ENCODE measurements at places on chromosomes 1 and 21.
A peak's percentile ranks its signal among the peaks of the same experiment; 100 is the strongest.

DNA sequence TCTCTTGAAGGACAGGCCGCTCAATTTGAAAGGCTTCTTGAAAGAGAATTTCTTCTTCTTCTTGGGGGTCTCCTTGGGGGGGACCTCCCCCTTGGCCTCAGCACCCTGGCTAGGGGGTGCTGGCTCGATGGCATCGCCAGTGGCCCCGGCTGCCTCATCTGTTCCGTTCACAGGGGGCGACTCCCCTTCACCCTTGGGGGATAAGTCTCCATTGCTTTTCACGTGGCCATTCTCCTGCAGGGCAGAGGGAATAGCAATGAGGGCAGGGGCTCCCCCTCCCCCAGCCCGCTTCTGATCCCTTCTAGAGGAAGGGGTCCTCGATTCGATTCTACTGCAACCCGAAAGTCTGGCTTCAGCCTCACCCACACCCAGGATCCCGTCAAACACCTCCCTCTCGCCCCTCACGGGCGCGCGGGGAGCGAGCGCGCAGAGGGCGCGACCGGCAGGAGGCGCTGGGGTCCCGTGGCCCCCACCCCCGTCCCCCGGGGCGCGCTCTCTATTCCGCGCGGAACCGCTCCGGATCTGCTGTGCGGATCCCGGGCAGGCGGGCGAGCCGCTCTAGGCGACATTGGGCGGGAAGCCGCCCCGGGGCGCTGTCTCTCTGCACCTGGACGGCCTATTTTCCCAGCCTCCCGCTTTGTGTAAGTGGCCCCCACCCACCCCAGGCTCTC is 1.0 kb downstream of the MARCKSL1 start:
- DNase-seq: peak; percentile 75

- DNase-seq: peak; percentile 88
Observed at GRCh38 chr1:220776720-220777326, 9.9 kb upstream of the MTARC1 start.

- DNase-seq: peak; percentile 75
Observed at GRCh38 chr1:225655509-225656258, 2.8 kb upstream of the ENAH start.

- DNase-seq: no peak
Observed at GRCh38 chr1:160009081-160009480, 22.7 kb downstream of the PIGM start.

DNA sequence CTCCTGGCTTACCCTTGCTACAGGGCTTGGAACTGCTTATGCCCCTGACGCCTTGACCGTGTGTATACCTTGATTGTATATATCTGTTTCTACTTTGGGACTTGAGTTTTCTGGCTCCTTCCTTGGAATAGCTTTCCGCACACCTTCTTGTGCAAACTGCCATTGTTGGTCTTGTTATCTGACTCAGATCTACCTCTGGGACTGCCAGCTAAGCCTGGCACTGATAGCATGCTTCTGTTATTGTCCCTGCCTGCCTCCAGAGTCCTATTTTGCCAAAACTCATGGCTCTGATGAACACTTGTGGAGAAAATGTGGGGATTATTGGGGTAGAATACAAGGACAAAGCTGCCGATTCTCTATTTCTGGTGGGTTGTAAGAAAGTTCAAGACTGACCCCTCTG is 15.4 kb downstream of the FMOD start:
- no peak for DNase-seq

DNA sequence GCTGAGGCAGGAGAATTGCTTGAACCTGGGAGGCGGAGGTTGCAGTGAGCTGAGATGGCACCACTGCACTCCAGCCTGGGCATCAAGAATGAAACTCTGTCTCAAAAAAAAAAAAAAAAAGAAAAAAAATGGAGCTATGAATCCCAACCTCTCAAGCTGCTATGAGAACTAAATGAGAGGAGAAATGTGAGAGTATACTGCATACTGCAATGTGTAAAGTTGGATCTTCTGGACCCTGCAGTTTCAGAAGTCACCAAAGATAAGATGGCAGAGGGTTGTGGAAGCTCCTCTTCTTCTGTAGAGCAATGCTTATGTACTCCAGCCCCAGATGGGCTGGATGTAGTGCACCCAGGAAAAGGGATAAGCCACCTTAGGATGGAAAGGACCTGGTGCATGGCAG is 55.6 kb downstream of the PLXNA2 start:
- no peak for DNase-seq

DNA sequence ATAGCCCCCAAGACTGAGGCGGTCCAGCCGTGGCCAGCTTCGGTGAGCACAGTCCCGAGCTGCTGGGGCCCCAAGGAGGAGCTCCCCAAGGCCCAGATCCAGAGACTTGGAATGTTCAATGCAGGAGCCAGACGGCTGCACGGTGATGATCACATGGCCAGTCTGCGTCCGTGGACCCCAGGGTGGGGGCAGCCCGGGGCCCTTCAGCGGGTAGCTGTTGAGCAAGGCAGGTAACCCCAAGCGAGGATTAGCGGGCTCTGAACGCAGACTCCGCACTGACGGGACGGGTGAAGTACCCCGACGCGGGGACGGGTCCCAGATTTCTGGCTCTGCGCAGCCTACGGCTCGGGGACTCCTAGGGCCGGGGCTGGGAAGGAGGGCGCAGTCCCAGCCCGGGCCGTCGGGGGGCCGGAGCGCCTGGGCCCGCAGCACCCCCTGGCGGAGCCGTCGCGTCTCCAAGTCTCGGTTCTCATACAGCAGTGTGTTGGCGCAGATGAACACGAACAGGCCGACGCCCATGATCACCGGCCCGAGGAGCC is 2.7 kb downstream of the TMEM200B start:
- peak; percentile 81 for DNase-seq

GRCh38 chr1:96116731-96117130 is 604.9 kb upstream of the PTBP2 start:
- DNase-seq: no peak

GRCh38 chr1:52550447-52550846 is 2.4 kb downstream of the TUT4 start:
- no peak for DNase-seq

DNA sequence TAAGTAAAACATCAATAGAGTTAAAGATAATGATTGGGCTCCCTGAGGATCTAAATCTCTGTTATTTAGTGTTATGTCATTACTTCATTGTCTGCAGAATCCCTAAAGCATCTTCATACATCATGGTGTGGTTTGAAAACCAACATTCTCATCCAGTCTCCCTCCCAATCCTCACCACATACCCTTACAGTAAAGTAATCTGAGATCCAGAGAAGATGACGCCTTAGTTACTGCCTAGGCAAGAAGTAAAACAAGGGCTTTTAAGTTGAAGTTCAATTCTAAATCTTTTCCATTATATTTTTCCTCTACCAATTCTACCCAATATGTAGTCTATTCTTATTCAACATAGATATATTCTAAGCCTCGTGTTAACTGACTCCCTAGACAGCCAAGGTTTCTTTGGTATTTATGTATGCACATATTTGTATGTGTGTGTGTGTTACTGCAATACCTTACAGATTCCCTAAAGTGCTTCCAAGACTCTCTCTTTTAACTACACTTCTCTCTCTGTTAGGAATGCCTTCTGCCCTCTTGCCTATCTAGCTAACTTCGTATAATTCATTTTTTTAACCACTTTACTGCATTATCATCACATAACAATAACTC is 17.3 kb downstream of the DPH5 start:
- no peak for DNase-seq

DNA sequence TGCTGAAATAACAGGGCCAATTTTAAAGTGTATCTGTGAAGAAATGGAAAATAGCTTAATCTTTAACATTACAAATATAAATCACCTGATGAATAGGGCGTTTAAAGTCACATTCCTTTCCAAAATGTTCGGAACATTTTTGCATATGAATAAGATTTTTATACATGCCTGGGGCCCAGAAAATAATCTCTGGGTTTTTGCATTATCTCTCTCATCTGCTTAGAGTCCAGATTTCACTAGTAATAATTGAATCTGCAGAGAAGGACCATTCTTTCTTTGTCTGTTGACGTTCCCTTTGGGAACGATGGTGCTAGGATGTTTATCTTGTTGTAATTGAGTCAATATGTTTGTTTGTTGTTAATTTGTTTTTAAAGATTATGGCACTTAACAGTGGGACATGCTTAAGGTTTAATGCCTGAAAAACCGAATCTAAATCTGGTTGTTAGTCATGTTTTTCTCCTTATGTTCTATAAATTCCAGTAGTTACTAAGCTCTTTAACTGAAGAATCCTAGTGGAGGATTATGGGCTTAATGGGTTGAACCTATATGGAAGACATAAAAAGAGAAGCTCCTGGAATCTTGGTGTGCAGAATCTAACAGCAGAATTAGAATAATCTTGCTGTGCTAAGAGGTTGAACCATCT is 140.6 kb downstream of the VPS13D start:
- no peak for DNase-seq

- DNase-seq: no peak
Observed at GRCh38 chr1:96183928-96184327, 537.7 kb upstream of the PTBP2 start.

GRCh38 chr21:45525910-45526306 is 16.3 kb downstream of the SLC19A1 start:
- DNase-seq: no peak

- no peak for DNase-seq
Observed at GRCh38 chr1:174225499-174226204, 66.3 kb downstream of the RABGAP1L start.

GRCh38 chr1:49050041-49050440 is 273.4 kb upstream of the BEND5 start:
- no peak for DNase-seq

DNA sequence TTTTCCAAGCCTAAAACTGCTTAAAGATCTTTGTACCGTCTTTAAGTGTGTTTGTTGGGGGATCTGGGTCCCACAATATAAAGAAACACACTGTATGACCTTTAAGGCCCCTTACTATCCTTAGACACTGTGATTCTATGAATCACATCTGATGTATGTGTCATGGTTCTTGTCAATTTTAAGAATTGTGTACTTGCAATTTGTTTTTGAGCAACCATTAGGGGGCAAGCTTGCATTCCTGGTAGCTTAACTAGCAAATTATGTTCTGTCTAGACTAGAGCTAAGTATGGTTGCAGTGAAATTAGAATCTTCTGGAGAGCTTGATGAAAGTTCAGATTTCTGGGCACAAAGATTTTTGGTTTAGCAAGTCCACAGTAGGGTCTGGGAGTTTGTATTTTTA is 219.5 kb downstream of the TPR start:
- DNase-seq: no peak

DNA sequence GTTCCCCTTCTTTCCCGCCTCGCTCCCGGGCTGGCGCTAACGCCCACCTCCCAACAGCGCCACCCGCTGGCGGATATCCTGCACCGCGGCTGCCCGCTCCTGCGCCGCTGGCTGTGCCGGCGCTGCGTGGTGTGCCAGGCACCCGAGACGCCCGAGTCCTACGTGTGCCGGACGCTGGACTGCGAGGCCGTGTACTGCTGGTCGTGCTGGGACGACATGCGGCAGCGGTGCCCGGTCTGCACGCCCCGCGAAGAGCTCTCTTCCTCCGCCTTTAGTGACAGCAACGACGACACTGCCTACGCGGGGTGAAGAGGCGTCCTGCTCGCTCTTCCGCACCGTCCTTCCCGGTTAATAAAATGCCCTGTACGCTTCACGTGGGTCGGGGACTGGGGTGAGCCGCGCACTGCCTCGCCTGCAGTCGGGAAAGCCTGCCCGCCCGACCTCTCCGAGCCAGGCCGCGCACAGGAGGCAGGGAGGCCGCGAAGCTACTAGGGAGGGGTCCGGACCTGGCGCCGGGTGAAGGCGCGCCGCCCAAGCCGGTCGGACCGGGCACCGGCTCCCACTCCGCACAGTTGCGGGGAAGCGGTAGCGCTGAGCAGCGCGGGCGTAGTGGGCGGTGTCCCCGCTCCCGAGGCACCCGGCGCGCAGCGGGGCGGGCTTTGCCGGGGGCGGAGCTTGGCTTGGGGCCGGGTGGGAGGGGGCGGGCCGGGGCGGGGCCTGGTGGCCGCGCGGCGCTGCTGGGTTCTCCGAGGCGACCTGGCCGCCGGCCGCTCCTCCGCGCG is at the start of gene ADAM15:
ADAM15 (plus strand) TSS at position 757 of the 782 bp plus-strand sequence. CDS start 71 bp downstream, outside the sequence.
- peak; percentile 91 for DNase-seq

- DNase-seq: no peak
Observed at GRCh38 chr1:207085887-207086286, 2.8 kb upstream of the C4BPB start.

- DNase-seq: no peak
Observed at GRCh38 chr1:234975941-234976860, 152.4 kb downstream of the TOMM20 start.

DNA sequence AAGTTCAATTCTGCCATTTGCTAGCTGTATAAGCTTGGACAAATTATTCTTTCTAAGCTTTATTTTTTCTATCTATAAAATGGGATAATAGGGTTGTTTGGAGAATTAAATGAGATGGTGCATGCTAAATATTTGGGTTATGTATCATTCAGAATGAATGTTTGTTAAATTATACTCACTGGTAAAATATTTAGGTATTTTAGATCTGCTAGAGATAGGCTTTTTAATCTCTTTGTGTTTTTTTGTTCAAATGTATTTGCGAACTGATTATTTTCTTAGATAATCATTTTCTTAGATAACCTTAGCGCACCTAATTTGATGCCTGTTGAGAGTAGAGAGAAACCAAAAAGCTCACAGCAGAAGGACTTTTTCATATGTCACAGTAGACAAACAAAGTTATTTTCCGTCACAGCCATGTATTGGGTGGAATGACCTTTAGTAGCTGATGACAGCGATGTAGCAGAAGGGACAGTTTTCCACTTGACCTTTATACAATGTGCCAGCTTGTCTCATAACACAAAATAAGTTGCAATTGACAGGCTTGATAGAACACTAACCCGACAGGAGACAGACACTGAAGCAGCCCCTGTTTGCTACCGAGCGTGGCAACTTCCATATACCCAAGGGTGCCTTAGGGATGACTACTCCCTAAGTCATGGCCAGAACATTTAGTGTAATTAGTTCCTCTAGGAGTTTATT is 93.0 kb downstream of the DISC1 start:
- DNase-seq: no peak

GRCh38 chr1:11126569-11126968 is 26.9 kb upstream of the EXOSC10 start:
- no peak for DNase-seq

GRCh38 chr1:238242181-238242580 is 351.5 kb upstream of the ZP4 start:
- DNase-seq: no peak

DNA sequence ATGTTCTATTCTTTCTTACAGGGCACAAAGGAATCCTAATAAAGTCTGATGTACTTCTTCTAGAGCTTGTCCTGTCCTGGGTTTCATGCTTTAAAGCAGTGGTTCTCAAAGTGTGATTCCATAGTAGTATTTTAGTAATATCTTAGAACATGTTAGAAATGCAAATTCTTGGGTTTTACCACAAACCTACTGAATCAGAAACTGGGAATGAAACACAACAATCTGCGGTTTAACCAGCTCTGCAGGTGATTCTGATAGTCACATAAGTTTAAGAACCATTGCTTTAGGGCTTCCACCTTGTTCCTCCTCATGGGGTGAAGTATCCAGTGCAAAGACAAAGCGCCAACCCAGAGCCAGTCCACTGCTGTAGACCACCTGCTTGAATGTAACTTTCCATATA is 41.1 kb downstream of the NGF start:
- DNase-seq: no peak

GRCh38 chr1:2380816-2381591 is 10.3 kb downstream of the MORN1 start:
- DNase-seq: no peak
